Neural crest cell (in vitro differentiated cells): ENCODE measurements at places on chromosomes 1 and 21.
A peak's percentile ranks its signal among the peaks of the same experiment; 100 is the strongest.

DNA sequence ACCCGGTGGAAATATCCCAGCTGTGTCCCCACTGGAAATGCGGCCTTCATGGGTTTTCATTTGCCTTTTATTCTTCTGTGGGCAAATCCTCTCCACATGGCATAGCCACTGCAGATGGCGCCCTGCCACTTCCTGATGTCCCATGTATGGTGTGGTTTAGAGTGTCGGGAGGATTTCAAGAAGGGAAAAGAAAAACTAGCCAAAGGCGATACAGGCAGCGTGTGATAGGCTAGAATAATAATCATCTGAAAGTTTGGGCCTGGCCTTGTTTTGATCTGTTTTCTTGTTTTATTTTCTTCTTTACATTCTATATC lies 123.6 kb downstream of the PEX14 start:
- DNase-seq: no peak

DNA sequence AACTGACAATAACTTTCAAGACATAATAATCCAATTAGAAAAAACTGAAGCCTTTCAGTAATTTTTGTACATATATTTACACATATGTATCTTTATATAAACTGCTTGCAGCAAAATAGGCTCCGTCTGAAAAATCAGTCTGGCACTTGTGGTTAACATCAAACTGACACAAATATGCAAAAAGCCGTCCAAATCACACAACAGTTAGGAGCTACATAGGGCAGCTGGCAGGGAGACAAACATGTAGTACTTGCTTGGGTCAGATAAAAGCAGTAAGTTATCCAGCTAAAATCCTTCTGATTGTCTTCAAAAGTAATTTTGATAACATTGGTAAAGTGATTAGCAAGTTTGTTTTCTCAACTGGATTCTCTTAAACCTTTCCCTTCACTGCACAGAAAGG lies 14.7 kb upstream of the GUCA2A start:
- DNase-seq: no peak

- no peak for DNase-seq
Measured at GRCh38 chr1:93107395-93107794, 28.3 kb downstream of the MTF2 start.

GRCh38 chr1:119632103-119632490 lies 16.0 kb downstream of the ZNF697 start:
- no peak for DNase-seq

DNA sequence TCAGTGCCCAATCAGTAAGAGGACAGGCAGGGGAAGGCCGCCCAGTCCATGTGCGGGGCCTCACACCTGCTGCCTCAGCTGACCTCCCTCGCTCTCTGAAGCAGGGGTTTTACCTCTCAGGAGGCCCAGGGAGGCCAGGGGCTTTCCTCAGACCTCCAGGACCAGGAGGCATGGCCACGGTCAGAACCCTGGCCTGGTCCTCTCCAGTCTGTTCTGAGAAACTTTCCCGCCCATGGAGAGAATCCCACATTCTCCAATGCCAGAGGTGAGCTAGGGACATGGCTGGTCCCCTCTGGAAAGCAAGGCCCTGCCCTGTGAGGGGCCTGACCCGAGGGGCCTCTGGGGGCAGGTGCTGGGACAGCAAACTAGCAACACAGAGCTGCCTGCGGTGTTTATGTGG lies 68.2 kb downstream of the DMRTB1 start:
- no peak for DNase-seq

- DNase-seq: no peak
Measured at GRCh38 chr1:240906477-240906876, 294.5 kb upstream of the GREM2 start.

DNA sequence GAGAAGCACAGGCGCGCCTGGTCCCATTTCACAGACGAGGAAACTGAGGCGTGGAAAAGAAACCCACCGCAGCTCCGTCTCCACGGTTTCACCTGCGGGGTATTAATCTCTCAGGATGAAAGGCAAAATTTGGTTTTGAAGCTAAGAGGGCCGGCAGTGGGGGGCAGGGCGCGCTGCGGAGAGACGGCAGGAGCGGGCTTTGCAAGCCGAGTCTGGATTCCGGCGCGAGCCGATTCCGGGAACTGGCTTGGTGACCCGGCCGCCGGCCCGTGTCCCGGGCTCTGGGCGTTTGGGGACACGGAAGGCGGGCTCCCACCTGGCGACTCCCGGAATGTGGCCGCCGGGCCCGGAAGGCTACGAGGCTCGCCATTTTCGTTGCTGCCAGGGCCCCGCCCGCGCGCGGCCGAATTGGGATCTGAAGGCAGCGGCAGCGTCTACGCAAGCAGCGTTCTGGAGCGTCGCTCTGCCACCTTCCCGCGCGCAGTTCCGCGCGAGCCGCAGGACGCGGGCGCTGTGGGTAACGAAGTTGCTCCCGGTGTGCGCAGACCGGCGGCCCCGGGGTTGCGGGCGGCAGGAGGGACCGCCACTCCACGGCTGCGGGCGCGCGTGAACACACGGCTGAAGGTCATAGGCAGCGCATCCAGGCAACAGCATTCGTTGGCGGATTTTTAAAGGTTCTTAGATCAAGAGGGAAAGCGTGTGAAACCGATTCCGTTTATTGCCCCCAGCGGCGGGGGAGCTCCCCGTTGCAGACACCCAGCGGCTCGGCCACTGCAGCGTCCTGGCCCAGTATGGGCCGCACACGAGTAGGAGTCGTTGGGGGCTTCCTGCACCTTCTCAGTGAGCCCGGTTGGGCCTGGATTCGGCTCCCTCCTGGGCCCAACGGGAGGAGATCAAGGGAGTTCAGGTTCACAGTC lies 5.4 kb upstream of the PRDM16 start:
- DNase-seq: no peak

DNA sequence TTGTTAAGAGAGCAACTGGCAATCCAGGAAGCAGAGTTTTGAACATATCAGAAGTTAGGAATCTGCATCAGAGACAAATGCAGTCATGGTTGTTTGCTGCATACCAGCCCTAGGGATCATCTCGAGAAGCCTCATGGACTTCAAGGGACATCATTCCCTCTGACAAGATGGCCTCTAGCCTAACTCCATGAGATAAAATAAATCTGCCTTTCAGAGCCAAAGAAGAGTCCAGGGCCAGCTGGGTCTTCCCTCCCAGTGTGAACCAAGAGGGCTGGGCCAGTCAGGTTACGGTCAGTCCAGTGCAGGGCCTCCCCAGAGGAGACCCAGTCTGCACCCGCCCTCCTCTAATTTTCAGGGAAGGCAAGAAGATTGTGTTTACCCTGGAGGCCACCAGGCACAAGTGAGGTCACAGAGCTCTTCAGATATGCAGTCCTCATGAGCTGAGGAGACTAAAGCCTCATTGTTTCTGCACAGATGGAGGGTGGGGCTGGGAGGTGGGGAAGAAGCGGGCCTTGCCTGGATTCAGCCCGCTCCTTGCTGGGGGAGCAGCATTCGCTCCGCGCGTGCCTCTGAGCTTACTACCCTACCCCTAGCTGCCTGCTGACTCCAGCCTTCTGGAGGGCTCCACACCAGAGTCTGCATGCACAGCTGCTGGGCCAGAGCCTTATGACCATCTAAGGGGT lies 52.8 kb downstream of the CAPN2 start:
- peak; percentile 25 for DNase-seq

- DNase-seq: no peak
Measured at GRCh38 chr1:53511933-53512806, 53.0 kb downstream of the DMRTB1 start.

GRCh38 chr1:222163895-222164294 lies 384.0 kb downstream of the HHIPL2 start:
- no peak for DNase-seq

GRCh38 chr1:99751877-99752504 lies 14.4 kb downstream of the FRRS1 start:
- no peak for DNase-seq
